HuH-7 (cell line): ENCODE measurements at places on chromosomes 1 and 21.

DNA sequence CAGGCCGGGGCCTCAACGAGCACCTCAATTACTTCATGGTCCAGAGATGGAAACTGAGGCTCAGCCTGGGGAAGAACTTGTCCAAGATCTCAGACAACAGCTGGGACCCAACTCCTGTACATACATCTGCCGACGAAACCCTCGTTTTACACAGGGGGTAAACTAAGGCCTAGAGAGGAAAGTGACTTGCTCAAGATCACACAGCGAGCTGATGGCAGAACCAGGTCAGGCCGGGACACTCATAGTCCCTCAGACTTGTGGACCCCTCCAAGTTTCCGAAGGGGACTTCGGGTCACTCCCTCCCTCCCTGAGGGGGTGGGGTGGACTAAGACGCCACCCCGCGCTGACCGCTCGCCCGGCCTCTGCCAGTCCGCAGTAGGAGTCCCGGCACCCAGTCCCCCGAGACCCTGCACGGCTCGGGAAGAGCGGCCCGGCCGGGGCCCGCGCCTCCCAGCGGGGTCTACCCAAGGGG is 430 bp downstream of the WASF2 start:
- no peak for DNase-seq

GRCh38 chr1:106675558-106675957 is 380.9 kb upstream of the PRMT6 start:
- no peak for DNase-seq

DNA sequence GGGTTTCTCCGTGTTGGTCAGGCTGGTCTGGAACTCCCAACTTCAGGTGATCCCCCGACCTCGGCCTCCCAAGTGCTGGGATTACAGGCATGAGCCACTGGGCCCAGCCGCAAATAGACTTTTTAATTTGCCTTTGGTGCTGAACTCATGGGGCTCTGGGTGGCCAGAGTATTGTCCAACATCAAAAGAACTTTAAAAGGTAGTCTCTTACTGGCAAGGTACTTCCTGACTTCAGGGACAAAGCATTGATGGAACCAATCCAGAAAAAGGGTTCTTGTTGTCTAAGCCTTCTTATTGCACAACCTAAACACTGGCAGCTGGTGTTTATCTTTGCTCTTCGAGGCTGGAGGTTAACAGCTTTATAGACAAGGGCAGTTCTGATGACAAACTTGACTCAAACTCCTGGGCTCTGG is 3.8 kb upstream of the KTI12 start:
- DNase-seq: peak; percentile 65

DNA sequence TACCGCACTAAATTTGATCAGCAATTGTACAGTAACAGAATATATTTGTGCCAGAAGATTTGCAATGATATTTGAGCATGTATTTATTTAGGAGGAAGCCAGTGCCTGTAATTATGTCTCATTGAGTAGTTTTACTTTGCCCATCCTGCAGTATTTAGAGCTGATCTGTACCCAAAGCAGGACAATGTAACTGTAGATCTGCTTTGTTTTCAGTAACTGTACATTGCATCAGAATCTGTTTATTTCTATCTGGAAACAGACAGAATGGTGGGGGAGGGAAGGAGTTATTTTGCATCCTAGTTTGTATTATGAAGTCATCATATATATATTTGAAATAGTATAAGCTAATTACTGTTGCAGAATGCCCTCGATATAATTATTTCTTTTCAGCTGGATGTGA is 36.2 kb upstream of the LRRC8C start:
- DNase-seq: no peak

GRCh38 chr1:110347182-110347893 is 8.2 kb downstream of the RBM15 start:
- DNase-seq: no peak

DNA sequence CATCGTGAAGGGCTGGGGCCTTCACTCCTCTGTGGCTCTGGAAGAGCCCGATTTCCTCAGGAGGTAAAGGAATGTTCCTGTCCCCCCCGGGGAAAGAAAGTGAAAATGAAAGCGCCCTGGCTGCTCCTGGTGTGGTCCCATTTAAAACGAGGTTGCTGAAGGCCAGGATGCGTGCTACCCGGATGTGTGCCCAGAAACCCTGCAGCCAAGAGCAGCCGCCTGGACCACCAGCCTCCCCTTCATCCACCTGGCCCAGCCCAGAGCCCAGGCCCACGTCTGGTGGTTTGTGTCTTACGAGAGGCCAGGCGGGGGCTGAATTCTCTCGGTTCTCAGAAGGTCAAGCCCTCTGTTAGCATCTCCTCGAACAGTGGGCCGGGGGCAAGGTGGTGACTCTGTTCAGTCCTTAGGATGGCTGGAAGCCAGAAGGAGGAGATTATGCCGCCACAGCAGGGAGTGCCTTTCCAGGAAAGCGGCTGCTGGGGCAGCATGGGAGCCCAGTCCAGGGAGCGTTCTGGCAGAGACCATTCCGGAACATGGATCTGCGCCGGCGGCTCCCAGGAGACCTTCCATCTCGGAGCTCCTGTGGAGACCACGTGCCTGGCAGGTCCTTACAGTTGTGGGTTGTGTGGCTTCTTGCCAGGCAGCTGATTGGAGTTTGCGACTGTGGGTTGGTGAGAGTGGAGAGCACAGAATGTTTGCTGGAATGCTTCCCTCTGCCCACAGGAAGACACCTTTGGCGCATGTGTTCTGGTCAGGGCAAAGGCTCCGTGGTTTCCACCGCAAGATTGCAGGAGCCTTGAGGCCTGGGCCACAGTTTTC is 1.4 kb downstream of the GUK1 start:
- DNase-seq: peak; percentile 17
